ENCODE measurements at places on chromosomes 4 and X. TPM values are rescaled to one million over a fixed set of nuclear protein-coding genes. Genes with fewer than 3 reads are reported as not detected.

DNA sequence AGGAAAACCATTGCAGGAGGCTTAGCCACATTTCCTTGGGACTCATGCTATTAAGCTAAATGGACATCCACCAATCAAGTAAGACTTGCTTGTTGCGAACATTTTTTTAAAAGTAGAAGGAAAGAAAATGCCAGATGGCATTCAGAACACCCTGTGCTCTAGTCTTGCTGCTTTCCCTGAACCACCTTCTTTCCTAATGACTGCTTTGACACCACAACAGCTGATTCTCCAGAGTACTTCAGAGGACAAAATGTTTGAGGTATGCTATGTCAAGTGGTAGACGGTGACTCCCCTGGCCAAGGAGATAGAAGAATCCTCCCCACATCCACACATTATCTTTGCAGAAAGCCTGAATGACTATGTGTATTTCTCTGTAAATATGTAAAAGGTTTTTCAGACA, 65.4 kb downstream of the ANK2 start:
- no peak for DNase-seq

DNA sequence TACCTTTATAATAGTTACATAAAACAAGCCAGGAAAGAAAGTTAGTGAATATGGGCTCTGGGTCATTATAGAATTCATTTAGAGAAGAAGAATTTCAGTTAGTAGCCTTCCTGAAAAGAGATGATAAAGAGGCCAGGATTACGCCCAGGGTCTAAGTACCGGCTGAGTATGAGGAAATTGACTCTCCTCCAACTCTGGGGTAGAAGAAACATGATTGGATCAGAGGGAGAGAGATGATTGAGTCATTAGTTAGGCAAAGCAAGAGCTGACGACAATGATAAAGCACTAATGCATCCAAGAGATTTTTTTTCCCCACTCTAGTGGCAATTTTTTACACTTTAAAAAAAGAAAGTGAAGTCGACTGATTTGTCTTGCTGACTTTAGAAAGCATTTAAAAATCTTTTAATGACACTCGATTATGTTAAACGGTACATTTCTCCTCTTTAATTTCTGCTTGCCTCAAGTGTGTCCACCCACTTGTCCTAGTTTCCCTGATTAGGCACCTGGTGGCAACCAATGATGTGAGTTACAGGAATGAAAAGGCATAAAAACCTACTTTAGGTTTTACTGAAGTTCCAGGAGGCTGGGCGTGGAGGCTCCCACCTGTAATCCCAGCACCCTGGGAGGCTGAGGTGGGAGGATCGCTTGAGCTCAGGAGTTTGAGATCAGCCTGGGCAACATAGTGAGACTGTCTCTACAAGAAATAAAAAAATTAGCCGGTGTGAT, 37.3 kb upstream of the IGFBP7 start:
- no peak for DNase-seq

- no peak for DNase-seq
Observed at GRCh38 chr4:113113151-113113550, 63.7 kb downstream of the ANK2 start.

Gene ALAS2
- total RNA-seq, result not detected

Gene GAR1
- total RNA-seq, result not detected

- DNase-seq, result no peak
Observed at GRCh38 chrX:66553973-66554372, 84.9 kb downstream of the EDA2R start.

Gene CCNA2
- 9.6 TPM for total RNA-seq

GRCh38 chr4:26051240-26051639, 137.2 kb downstream of the SMIM20 start:
- no peak for DNase-seq

Gene PABPC1L2A
- not detected for total RNA-seq

Gene COX7B2
- total RNA-seq, result not detected

Gene PSAPL1
- not detected for total RNA-seq

DNA sequence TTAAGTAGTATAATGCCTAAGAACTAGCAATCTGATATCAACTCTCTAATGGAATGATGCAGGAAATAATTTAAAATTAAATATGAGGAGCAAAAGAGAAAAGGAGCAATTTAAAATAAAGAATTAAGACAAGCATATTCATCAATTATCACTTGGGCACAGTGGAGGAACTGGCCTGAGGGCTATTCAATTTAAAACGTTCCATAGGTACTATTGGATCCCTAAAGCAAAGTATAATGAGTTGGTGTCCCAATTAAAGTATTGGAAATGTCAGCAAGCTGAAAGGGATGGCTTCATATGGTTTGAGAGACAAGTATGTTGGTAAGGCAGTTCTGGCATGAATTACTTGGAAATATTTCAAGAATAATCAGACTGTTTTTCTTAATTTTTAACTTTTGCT, 2064.1 kb upstream of the TENM3 start:
- DNase-seq, result no peak

DNA sequence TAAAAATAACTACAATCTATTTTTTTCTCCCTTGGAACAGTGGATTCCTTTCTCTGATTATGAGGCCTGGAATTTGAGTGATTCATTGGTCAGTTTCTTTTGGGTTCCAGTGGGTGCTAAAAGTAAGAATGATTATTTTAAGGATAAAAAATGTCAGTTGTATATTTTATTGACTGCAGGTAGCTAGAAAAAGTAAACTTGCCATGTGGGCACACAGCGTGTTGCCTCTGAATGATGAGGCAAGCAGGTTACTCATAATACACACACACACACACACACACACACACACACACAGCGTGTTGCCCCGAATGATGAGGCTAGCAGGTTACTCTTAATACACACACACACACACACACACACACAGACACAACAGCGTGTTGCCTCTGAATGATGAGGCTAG, 13.8 kb downstream of the GALNT7 start:
- no peak for DNase-seq

Gene DGKQ
- 109 TPM for total RNA-seq
